ENCODE measurements at places on chromosomes 7 and 10.
A peak's percentile ranks its signal among the peaks of the same experiment; 100 is the strongest.

DNA sequence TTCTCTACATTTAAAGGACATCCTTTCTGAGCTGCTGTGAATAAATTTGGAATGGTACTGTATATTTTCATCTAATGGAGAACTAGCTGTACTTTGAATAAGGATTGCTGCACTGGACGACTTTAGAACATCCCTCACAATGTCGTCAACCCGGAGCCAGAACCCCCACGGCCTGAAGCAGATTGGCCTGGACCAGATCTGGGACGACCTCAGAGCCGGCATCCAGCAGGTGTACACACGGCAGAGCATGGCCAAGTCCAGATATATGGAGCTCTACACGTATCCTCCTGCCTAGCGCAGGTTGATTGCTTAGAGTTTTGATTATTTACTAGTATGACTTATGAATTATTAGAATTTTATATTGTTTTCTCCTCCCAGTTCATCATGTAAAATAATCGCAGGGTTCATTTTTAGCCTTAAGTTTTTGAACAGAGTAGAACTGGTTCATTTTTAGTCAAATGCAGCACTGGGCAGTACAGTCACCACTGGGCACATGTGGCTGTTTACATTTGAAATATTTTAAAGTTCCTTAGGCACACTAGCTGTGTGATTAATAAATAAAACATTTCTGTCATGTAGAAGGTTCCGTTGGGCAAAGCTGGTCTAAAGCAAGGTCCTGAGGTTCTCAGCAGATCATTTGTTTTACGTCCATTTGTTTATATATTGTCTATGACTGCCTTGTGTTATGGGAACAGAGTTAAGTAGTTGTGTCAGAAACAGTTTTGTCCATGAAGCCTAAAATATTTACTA lies 31.5 kb downstream of the CUL1 start:
- no peak for DNase-seq

- DNase-seq: no peak
These were observed 256.7 kb upstream of the GNAI1 start for GRCh38 chr7:79877874-79878465.

DNA sequence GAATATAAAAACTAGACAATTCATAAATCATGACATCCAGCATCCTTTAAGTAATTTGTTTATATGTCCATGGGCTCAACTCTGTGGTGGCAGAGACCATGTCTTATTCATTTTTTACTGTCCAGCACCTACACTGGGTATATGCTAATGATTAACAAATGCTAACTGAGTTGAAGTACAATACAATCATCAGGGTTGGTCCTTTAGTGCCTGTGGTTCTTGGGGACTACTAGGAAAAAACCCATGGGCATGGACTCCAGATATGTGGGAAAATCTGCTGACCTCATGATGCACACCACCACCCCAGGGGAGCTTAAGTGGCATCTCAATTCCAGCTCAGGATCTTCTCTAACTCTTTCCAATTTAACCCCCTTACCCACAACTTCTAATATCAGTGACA lies 85.3 kb upstream of the YAE1 start:
- no peak for DNase-seq

GRCh38 chr7:42046483-42046882 lies 190.5 kb downstream of the GLI3 start:
- no peak for DNase-seq

DNA sequence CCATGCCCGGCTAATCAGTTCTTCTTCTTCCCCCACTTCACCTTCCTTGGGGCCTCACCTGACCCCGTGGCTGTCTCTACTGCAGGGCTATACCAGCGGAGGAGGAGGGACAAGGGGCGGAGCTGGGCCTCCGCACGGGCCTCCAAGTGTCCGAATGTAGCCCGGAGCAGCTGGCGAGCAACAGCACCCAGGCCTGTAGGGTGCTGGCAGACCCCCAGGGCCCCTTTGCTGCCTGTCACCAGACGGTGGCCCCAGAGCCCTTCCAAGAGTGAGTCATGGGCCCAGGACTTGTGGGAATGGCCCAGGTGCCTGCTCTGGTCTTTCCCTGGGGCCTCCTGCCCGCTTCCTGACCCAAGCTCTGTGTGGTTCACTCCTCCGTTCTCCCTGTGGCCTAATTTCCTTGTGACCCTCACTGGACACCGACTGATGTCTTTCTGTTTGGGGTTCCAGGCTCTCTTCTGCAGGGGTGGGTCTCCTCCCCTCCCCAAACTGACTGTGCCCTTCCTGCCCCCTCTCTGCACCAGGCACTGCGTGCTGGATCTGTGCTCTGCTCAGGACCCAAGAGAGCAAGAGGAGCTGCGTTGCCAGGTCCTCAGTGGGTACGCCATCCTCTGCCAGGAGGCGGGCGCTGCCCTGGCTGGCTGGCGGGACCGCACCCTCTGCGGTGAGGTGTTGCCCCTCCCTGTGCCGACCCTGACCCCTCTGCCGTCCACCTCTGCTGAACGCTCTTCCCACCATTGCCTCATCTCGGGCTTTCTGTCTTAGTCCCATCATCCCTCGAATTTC lies 35.2 kb downstream of the EPHB4 start:
- no peak for DNase-seq

GRCh38 chr10:32646535-32646934 lies 200.6 kb downstream of the CCDC7 start:
- DNase-seq: no peak

DNA sequence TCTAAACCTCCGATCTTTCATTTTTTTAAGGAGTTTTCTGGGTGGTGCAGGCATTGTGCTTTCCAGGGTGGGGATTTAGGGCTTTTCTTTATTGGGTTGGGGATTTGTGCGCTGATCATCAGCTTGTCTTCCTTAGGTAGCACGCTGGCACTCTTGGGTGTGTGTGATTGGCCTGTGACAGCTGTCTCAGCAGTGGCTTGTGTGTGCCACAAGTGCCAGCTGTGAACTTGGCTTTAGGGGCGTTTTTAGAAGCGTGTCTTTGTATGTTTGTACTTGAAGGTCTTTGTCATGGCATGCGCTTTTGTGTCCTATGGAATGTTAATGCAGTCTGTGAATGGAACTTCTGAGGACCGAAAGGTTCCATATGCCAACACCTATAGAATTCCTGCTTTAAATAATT lies 788 bp downstream of the AKAP9 start:
- DNase-seq: peak; percentile 13

DNA sequence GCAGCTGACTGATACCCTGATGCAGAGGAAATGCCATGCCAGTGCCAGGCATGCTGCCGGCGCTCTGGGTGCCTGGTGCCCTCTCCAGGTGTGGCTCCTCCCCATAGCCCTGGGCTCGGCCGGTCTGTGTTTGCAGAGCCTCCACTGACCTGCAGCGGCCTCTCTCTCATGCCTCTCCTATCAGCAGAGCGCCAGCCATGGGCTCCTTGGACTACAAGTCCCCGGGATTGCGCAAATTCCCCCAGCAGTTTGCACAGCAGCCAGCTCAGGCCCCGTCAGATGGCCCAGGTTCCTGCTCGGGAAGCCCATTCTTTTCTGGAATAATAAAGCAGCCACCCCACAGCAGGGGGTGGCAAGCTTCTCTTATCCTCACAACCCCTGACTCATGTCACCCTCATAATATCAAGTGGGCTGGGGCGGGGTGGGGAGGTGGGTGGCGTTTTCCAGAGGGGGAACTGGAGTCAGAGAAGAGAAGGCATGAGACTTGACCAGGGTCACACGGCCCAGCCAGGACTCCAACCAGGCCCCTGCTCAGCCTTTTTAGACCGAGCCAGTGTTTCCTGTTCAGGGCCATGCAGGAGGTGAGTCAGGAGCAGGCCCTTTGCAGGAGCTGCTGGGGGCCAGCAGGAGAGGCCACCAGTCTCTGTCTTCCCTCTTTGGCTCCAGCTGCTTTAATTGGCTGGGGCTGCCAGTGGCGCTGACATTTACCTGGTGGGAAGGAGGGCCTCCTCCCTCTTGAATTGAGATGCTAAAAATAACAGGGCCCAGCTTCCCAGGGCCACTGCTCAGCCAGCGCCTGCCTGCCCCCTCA lies 58.6 kb downstream of the ZMIZ1 start:
- no peak for DNase-seq

GRCh38 chr7:3805151-3805550 lies 504.1 kb downstream of the SDK1 start:
- DNase-seq: no peak

DNA sequence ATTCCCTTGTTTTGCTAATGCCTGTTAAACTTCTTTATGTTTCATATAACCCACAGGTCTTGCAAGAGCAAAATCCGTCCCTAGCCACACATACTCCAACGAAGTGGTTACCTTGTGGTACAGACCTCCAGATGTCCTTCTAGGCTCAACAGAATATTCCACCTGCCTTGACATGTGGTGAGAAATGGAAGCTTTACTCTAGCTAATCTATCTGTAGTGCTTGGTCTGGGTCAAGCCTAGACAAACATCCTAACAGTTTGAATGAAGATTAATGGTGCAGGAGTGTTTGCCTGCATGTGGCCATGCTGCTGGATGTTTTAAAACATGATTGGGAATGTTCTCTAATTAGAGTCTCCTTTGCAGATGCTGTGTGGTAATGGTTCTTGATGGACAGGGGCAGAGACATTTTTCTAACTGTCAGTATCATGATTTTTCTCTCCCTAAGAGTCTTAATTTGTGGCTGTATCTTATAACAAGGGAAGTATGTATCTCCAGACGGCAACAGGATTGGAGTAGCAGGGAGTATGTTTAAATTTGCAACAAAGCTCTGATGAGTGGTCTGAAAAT lies 308.5 kb upstream of the FZD1 start:
- DNase-seq: no peak

Data from effector memory CD8-positive, alpha-beta T cell (primary cell).